ENCODE measurements at places on chromosomes 4 and X. TPM values are rescaled to one million over a fixed set of nuclear protein-coding genes. Genes with fewer than 3 reads are reported as not detected.

DNA sequence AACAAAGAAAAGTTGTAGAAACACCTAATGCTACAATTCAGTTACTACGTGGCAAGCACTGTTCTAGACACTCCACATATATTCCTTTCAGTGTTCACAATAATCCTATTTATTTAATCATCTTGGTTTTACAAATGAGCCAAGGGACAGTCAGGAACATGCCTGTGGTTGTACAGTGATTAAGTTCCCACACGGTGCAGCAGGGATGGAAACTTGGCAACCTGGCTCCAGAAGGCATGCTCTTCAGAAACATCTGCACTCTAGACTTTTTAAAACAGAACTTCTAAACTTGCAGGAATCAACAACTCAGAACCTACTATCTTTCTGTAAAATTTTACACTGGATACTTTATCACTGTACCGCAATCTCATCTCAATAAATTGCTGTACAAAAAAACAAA lies 32.1 kb downstream of the TAPT1 start:
- DNase-seq: no peak

Gene SAGE1
- total RNA-seq: not detected

- no peak for DNase-seq
These were observed 26.7 kb upstream of the TMPRSS11D start for GRCh38 chr4:67910585-67910905.

Gene ADAD1
- total RNA-seq: 0.17 TPM

DNA sequence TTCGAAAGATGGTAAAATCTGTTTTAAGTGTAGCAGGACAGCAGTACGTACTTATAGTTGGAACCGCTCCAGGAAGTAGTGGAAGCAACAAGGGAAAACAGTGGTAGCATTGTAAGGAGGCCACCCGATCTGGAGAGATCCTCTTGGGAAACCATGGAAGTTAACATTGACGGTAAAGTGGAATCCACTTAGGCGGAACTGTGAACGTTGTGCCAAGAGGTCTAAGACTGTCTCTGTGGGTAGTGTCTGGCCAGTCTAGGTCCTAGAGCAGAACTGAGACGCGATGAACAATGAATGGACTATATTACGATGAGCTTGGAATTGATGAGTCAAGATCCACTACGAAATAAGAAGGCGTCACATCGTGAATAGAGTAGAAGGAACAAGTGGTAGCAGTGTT lies 124.0 kb downstream of the TENM3 start:
- DNase-seq: peak; percentile 29
